Stimulated activated CD8-positive, alpha-beta memory T cell treated with anti-CD3 and anti-CD28 coated beads, Interleukin-4, amount 100 ng/mL, for 24 hours (primary cell): ENCODE measurements at places on chromosomes 16 and 17.

- DNase-seq, result no peak
Observed at GRCh38 chr17:8466873-8467272, 31.2 kb downstream of the NDEL1 start.

- no peak for DNase-seq
Observed at GRCh38 chr16:46843898-46844642, 13.1 kb upstream of the C16orf87 start.

- peak; percentile 61 for DNase-seq
Observed at GRCh38 chr16:8867932-8868415, 832 bp downstream of the CARHSP1 start.

GRCh38 chr16:75621170-75621477, 2.0 kb downstream of the ADAT1 start:
- DNase-seq, result no peak

GRCh38 chr16:3022208-3022683, 1.5 kb downstream of the HCFC1R1 start:
- peak; percentile 88 for DNase-seq

DNA sequence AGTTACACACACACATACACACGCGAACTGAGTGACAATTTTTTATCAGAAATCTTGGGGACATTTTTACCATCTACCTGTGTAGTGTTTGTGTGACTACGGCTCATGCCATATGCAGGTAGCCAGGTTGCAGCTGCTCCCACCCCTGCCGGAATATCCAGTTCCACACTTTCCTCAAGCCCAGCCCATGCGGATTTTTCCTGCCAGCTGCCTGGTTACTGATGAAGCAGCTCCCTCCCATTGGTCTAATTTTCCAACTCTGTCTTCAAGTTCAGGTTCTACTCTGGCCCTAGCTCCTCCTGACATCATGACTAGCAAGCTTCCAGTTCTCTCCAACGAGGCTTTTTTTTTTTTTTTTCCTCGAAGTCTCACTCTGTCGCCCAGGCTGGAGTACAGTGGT, 4.8 kb downstream of the GSG1L2 start:
- DNase-seq, result no peak

DNA sequence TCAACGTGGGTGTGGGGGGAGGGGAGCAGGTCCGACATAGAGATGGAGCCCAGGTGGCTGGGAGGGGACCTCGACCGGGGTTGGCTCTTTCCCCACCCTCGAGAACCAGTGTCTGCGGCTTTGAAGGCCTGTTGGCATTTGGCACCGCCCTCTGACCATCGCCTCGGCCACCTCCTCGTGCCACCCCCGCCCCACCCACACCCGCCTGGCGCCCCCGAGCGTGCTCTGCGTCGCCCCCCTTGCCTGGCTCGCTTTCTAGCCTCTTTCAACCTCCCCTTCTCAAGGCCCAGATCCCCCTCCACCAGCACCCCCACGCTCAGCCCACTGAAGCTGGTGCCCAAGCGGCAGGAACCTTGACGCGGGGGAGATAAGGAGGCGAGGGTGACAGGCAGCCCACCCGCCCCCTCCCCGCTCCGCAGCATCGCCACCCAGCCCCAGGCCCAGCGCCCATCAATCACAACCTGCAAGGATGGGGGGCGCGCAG, 619 bp downstream of the CACNB1 start:
- DNase-seq, result no peak

DNA sequence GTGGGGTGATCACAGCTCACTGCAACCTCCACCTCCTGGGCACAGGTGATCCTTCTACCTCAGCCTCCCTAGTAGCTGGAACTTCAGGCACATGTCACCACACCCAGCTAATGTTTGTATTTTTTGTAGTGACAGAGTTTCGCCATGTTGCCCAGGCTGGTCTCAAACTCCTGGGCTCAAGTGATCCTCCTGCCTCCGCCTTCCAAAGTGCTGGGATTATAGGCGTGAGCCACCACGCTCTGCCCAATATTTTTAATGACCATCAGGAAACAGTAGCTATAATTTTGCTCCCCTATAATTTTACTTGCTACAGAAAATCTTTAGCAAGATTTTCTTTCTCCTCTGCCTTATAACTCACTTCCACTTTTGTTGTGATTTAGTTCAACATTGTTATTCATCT, 29.7 kb upstream of the APPBP2 start:
- DNase-seq, result no peak

GRCh38 chr17:65868881-65869280, 307.4 kb upstream of the AXIN2 start:
- no peak for DNase-seq

DNA sequence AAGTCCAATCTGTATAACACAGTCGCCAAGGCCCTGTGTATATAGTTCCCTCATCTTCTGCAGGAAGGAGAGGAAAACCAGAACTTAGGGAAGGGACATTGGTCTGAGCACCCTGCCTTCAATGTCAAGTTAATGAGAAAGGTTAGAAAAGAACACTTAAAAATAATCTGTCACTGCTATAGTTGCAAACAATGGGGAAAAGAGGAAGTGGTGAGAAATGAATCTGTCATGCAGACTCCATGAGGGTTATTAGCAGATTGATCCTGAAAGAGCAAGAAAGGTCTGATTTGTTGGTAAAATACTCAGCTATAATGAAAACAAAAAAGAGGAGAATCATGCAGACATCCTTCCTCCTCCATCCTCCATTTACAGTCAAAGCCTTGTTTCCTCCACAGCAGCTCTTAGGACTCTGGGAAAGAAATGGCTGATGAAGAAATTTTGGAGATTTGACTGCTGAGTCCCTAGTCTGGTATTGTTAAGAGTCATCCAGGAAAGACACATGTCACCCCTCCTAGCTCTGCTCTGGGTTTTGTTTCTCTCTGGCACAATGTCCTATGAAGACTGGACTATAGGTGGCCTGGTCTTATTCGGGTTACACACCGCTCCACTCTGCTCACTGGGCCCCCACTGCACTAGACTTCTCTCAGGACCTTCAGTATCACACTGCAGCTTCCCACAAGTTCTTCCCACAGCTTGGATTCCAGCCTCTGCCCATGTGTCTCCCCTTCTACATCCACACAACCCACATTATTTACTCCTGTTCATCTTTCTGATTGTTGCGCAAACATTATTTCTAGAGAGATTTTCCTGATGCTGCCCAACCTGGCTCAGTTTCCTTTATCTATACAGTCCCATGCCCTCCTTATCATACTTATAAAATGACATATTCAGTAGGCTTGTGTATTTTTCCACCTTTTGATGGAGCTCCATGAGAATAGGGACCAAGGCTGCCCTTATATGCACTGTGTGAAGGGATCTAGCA, 56.5 kb upstream of the XYLT1 start:
- no peak for DNase-seq

DNA sequence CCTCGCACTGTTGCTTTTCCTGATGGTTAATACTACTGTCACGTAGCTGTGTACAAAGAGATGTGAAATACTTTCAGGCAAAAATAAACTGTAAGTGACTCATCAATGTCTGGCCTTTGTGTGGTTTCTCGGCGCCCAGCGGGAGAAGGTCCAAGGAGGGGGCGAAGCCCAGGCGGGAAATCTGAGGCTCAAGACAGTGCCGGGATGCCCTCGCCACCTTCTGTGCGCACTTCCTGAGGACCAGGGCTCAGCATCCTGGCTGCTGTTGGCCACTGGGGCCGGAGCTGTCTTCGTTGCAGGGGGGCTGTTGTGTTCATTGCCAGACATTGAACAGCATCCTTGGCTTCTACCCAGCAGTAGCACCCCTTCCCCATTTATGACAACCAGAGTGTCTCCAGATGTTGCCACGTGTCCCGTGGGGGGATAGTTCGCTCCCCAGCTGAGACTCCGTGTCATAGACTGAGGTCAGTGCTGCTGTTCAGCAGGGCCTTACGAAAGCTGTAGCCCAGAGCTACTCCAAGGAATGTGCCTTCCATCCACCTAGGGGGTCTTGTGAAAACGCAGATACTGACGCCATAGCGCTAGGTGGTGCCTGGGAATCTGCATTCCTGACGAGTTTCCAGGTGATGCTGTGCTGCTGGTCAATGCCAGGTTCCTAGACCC, 67.3 kb upstream of the PLCG2 start:
- DNase-seq, result no peak

- no peak for DNase-seq
Observed at GRCh38 chr17:77378318-77379064, 237.7 kb downstream of the SEC14L1 start.

GRCh38 chr17:58318627-58319172, 9.9 kb downstream of the TSPOAP1 start:
- no peak for DNase-seq

DNA sequence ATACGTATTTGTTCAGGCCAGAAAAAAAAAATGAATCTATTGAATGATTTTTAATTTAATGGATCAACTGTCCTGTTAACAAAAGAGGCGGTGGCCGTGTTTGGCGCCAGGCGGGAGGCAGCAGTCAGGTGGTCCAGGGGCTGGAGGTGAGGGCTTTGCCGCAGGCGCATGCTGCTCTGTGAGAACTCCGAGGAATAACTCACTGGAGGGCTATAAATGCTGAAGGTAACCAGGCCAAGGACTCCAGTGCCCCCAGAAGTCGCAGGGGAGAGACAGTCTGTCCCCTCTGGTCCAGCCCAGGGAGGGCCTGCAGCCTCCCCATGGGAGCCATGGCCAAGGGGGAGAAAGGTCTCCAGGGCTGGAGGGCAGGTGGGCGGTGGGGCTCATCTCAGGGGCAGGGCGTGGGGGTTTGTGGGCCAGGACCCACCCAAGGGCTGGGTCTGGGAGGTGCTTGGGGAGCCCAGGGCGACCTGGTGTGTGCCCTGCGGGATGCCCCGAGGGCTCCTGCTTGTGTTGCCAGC, 7.1 kb upstream of the BAHCC1 start:
- no peak for DNase-seq

DNA sequence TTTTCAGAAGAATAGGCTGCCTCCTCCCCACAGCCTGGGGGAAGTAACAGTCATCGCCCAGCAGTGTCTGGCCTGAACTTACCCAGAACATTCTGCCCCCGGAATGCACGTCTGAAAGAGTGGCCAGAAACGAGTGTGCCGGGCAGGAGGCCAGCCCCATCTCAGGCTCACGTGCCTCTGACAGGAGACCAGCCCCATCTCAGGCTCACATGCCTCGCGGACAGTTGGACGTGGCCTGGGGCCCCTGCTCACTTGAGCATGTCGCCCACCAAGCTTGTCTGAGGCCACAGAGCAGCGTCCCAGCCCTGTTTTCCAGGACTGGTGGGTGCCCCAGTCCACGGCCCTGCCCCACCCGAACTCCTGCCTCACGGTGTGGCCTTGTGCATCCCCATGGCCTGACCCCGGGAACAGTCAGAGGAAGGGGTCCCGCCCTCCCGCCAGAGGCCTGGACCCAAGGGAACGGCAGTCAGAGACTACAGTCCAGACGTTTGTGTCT, 16.3 kb upstream of the CDH15 start:
- DNase-seq, result no peak

- DNase-seq, result no peak
Observed at GRCh38 chr17:82603981-82604448, 44.2 kb downstream of the WDR45B start.

DNA sequence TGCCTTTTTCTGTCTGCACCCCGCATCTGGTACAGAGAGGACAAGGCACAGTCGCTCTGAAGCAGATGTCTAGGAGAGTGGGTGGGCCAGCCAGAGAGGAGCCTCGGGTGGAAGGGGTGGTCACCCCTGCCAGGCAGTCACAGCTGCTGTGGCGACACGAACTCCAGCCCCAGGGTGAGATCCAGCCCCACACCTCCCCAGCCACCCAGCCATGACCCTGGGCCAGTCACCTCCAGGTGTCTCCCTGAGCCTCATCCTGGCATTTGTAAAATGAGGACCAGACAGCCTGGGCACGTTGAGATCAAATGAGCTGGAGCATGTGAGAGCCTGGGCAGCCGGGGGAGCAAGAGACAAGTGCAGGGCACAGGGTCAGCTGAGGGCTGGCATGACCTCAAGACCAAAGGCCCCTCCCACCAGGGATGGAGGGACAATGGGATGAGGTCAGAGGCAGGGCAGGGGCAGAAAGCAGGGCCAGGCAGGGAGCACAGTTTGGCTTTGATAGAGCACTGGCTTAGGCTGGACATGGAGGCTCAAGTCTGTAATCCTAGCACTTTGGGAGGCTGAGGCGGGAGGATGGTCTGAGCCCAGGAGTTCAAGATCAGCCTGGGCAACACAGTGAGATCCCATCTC, 7.7 kb downstream of the ADAM11 start:
- DNase-seq, result no peak

GRCh38 chr17:78667741-78668640, 90.8 kb upstream of the DNAH17 start:
- DNase-seq, result no peak

DNA sequence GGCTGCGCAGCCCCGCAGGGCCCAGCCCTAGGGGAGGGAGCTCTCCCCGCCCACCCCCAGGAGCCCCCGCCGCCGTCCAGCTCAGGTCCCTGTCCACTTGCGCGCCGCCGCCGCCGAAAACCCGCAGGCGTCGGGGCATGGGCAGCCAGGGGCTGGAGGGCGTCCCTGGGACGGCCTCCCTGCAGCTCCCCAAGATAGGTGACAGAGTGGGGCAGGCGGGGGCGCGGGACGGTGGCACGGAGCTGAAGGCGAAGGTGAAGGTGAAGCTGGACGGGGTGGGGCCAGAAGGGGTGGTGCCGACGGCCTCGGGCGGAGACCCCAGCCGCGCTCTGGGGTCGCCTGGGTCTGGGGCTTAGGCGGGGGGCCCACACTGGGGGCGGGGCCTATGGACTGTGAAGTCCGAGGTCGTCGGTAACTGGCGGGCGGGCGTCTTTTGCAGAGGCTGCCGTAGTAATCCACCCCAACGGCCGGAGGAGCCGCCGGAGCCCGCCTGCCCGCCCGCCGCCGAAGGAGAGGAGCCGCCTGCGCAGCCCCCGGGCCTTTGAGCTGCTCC, 27.2 kb downstream of the SREBF1 start:
- no peak for DNase-seq

DNA sequence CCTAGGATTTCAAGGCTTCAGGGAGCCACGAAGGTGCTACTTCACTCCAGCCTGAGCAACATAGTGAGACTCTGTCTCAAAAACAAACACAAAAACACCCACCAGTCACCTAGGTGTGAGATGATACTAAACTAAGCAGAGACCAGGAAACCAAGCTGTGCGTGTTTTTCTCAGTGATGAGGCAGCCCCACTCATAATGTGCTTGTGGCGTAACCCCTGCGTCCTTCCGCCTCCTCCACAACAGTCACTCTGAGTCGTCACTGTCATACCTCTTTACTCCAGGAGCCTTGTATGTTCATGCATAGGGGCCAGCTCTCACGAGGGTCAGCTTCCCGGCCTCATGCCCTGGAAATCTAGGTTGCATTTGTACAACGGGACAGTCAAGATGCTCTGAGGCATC, 31.1 kb upstream of the SLC47A1 start:
- DNase-seq, result peak; percentile 23

DNA sequence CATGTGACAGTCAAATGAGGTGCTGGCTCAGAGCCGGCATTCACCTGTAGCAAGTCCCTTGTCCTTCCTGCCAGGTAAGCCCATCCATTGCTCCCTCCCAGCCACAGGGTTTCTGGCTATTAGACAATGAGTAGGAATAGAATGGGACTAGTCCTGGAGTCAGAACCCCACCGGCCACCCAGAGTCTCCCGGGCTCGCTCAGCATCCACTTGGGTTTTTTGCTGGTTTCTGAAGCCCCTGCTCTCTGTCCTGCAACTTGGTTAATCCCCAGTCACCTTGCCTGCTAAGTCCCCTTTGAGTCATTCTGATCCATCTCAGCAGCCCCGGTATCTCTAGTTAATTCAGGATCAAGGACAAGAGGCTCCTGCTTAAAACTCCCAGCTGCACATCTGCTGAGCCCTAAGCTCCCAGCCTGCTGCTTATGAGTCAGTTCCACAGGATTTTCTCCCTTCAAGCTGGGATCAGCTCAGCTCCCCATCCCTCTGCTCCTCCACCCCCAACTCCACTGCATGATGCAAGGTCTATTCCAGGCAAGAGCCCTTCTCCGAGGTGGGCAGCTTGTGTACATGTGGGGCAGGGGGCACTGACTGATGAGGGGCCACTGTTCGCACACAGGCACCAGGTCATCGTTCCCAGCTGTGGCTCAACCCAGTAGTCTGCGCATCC, 19.9 kb upstream of the MRPS23 start:
- DNase-seq, result no peak
